Fibroblast of skin of right biceps (primary cell): ENCODE measurements at places on chromosomes 7 and 10.

GRCh38 chr10:102704915-102705314 is 9.3 kb downstream of the ARL3 start:
- peak; percentile 89 for DNase-seq

DNA sequence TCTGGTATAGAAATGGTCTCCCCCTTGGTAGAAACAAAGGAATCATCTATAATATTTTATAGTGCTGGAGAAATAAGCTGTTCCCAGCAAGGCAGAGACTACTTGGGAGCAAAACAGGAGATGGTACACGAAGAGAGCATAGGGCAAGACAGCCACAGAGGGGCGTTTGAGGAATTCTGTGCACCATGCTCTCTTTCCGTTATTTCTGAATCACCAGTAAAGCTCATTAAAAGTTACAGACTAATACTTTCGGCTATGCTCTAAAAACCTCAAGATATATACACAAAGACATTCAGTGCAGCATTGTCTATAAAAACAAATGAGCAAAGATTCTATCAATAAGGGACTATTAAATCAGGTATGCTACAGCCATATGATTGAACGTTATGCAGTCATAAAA is 68.5 kb upstream of the FHIP2A start:
- peak; percentile 72 for DNase-seq

DNA sequence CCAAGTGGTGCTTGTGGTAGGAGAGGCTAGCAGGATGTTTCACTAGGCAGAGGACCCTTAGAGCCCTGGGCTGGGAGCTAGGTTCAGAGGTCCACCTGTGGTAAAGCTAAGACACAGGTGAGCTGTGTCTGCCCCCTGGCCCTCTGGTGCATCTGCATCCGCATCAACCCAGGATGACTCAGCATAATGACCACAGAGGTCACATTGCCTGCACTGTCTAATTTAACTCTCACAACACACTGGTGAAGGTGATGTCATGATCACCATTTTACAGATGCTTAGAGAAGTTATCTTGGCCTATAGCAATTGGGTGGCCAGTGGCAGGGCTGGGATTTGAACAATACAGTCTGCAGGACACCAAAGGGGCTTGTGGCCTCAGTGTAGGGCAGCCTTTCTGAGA is 33.1 kb downstream of the HABP2 start:
- DNase-seq: no peak

DNA sequence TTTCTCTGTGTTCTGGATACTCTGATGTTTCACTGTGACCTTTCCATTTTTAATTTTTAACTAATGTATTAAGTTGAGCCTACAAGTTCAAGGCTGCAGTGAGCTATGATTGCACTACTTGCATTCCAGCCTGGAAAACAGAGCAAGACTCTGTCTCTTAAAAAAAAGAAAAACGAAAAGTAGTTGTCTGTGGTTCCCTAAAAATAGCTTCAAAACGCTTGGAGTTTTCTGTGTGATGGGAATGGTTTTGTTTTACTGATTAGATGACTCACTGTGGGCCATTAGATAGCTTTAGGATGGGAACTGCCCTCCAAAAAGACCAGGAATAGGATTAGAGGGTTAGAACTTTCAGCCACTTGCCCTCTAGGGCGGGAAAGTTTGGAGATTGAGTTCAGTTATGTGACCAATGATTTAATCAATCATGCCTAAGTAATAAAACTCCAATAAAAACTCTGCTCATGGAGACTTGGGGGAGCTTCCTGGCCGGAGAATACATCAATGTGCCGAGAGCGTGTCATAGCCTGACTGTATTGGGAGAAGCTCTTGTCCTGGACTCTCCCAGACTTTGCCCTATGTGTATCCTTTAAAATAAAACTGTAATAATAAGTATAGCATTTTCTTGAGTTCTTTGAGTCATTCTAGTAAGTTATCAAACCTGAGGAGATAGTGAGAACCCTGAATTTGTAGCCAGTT is 147.1 kb downstream of the LYZL1 start:
- DNase-seq: peak; percentile 69

- no peak for DNase-seq
Observed at GRCh38 chr7:135197343-135197742, 14.0 kb downstream of the WDR91 start.

DNA sequence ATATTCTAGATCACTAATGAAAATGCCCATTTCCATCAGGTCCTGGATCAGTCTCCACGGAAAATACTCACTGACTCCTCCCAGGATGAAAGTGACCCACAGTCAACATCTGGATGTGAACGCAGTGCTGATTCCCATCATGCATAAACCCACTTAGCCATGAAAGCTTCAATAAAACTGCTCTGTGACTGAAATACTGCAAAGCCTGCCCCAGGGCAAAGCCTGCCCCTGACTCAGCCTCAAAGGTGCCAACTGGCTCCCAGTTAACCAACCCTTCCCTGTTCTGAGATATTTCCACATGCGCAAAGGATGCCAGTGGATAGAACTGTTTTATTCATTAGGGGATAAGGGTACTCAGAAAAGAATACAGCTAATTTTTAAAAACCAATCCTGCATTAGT is 24.0 kb downstream of the OSBPL3 start:
- DNase-seq: no peak

GRCh38 chr10:27494116-27494805 is 9.8 kb upstream of the RAB18 start:
- DNase-seq: no peak

- DNase-seq: no peak
Observed at GRCh38 chr10:98433881-98434732, 12.6 kb downstream of the HPS1 start.
